ENCODE measurements at places on chromosomes 7 and 10. TPM values are rescaled to one million over a fixed set of nuclear protein-coding genes. Genes with fewer than 3 reads are reported as not detected.
A peak's percentile ranks its signal among the peaks of the same experiment; 100 is the strongest.

Gene RALA
- total RNA-seq: 16.1 TPM

Gene FXYD4
- total RNA-seq: 0.44 TPM

GRCh38 chr7:45969940-45970339, 48.9 kb upstream of the IGFBP3 start:
- H3K4me1 ChIP-seq: peaks cover 5% of the 10 kb centered on the region
- H3K27ac ChIP-seq: no peak overlapping the region
- no peaks in the 10 kb centered on the region for H3K36me3 ChIP-seq
- no peak for DNase-seq
- H3K27me3 ChIP-seq: no peaks in the 10 kb centered on the region
- no peak overlapping the region for H3K4me3 ChIP-seq

GRCh38 chr10:29611781-29612381, 22.9 kb downstream of the SVIL start:
- H3K27me3 ChIP-seq: no peaks in the 10 kb centered on the region
- DNase-seq: peak; percentile 38
- H3K4me3 ChIP-seq: no peak overlapping the region
- H3K27ac ChIP-seq: peak overlapping the region; percentile 47
- H3K36me3 ChIP-seq: peaks cover 13% of the 10 kb centered on the region

Gene IRF5
- total RNA-seq: 2.7 TPM

Gene VWA2
- 0.04 TPM for total RNA-seq

DNA sequence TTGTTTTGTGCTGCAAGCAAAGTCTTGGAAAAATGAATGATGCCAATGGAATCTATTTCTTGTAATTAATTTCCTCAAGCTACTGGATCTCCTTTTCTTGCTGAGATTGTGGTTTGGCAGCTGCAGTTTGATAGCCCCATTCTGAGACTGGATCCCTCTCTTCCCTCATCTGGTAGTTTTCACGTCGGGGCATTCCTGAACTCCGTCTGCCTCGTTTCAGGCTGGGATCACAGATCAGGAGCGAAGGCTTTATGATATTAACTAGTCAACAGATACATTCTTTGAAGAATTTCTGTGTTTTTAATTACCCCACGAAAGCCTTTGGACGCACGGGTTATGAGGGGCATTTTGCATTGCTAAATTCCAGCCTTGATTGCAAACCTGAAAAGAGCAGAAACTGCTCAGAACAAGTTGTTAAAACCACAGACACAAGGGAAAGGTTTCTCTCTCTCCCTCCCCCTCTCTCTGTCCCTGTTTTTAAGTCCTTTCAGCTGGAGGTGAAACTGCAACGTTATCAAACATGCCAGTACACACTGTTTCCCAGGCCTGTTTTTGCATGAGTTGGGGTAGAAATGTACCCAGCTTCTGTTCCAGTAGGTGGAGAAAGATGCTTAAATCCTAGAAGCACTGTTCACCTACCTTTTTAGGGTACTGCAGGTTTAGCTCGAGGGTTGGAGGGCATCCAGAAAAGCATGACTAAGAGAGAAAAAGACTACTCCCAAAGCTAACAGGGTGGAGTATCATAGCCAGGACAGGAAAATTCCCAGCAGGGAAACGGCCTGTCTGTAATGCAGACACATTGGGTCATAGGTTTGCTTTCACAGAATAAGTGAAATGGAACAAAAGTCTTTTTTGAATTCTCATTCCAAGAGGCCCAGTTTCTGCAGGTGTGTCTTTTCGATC, 124.3 kb downstream of the CUX1 start:
- DNase-seq: no peak
- no peaks in the 10 kb centered on the region for H3K27me3 ChIP-seq
- no peak overlapping the region for H3K4me3 ChIP-seq
- no peaks in the 10 kb centered on the region for H3K36me3 ChIP-seq
- no peak overlapping the region for H3K27ac ChIP-seq
- peaks cover 26% of the 10 kb centered on the region for H3K4me1 ChIP-seq

DNA sequence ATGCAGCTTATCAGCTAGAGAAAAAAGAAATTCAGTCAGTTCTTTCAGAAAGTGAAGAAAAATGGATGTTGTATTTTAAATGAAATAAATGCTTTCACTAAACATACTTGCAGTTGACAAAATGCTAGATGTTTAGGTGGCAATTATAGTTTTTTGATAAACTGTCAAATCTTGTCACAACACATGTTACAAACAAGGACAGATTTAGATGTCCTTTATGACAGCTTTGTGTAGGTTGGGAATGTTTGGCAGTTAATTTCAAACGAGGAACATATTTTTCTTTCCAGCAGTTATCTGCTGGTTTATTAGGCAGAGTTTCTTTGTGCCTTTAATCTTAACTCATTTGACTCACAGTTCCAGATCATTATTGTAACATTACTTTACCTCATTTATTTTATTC, 3.1 kb upstream of the PRPS1L1 start:
- no peak overlapping the region for H3K4me3 ChIP-seq
- no peak overlapping the region for H3K27ac ChIP-seq
- no peaks in the 10 kb centered on the region for H3K4me1 ChIP-seq
- no peaks in the 10 kb centered on the region for H3K36me3 ChIP-seq
- no peaks in the 10 kb centered on the region for H3K27me3 ChIP-seq
- no peak for DNase-seq

DNA sequence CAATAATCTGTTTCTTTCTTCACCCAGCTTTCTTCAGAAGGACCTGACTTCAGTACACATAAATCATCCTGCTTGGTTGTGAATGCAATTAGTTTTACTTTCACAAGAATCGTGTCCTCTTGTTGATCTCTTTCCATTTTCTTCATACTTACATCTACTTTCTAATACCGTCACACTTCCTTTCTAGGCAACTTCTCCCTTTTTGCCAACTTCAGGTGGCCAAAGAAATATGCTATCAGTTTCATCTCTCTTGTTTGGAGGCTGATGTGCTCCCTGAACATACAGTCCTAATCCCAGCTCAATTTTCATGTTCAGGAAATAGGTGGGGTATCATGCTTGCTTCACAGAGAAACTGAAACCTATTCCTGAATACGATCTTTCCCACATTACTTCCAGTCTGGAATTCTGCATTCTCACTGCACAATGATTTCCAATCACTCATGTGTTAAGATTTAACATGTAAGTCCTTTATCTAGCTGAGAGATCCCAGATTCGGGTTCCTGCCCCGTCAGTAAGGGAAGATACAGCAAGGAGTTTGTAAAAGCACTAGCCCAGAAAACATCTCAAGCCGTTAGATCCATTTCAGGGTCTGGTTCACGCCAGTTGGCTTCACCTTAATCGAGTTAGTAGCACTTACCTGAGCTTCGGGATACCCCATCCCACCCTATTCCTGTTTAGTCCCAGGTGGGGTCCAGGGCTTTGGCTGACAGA, 994 bp downstream of the SLC25A28 start:
- H3K27ac ChIP-seq: peak overlapping the region; percentile 92
- peaks cover 4% of the 10 kb centered on the region for H3K36me3 ChIP-seq
- H3K27me3 ChIP-seq: no peaks in the 10 kb centered on the region
- H3K4me1 ChIP-seq: peaks cover 10% of the 10 kb centered on the region
- peak overlapping the region; percentile 92 for H3K4me3 ChIP-seq

DNA sequence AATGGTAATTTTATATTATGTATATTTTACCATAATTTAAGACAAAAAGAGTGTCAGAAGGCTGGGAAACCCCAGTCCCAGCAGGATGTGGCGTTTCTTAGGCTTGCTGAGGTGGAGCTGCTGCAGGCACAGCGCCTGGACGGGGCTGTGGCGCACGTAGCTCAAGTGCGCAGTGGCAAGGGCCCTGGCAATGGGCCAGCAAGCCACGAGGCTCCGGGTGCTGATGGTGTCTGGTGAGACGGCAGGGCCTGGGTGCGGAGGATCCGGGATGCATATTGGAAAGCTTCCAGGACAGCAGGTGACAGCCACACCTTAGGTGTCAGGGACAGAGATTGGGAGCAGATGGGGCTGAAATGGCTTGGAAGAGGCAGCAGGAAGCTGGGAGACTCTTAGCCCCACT, 37.2 kb downstream of the CLEC2L start:
- no peaks in the 10 kb centered on the region for H3K27me3 ChIP-seq
- no peaks in the 10 kb centered on the region for H3K36me3 ChIP-seq
- H3K4me3 ChIP-seq: no peak overlapping the region
- DNase-seq: no peak
- no peaks in the 10 kb centered on the region for H3K4me1 ChIP-seq
- H3K27ac ChIP-seq: no peak overlapping the region

DNA sequence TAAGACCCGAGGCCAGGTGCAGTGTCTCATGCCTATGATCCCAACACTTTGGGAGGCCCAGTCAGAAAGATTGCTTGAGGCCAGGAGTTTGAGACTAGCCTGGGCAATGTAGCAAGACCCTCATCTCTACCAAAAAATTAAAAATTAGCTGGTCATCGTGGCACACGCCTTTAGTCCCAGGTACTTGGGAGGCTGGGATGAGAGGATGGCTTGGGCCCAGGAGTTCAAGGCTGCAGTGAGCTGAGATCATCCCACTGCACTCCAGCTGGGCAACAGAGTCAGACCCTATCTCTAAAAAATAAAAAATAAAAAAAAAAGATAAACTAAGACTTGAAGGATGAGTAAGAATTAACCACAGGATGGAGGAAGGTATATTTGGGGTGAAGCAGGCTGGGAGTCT, 77.9 kb downstream of the JCAD start:
- DNase-seq: no peak
- H3K36me3 ChIP-seq: no peaks in the 10 kb centered on the region
- H3K27me3 ChIP-seq: no peaks in the 10 kb centered on the region
- no peak overlapping the region for H3K4me3 ChIP-seq

Gene MSMB
- not detected for total RNA-seq

GRCh38 chr10:23253780-23254179, 61.7 kb downstream of the PTF1A start:
- DNase-seq: no peak
- H3K27me3 ChIP-seq: no peaks in the 10 kb centered on the region
- H3K4me1 ChIP-seq: no peaks in the 10 kb centered on the region
- H3K36me3 ChIP-seq: no peaks in the 10 kb centered on the region
- H3K27ac ChIP-seq: no peak overlapping the region
- H3K4me3 ChIP-seq: no peak overlapping the region

GRCh38 chr10:63651864-63652263, 130.7 kb downstream of the REEP3 start:
- no peaks in the 10 kb centered on the region for H3K27me3 ChIP-seq
- H3K27ac ChIP-seq: no peak overlapping the region
- H3K36me3 ChIP-seq: no peaks in the 10 kb centered on the region
- no peak overlapping the region for H3K4me3 ChIP-seq

DNA sequence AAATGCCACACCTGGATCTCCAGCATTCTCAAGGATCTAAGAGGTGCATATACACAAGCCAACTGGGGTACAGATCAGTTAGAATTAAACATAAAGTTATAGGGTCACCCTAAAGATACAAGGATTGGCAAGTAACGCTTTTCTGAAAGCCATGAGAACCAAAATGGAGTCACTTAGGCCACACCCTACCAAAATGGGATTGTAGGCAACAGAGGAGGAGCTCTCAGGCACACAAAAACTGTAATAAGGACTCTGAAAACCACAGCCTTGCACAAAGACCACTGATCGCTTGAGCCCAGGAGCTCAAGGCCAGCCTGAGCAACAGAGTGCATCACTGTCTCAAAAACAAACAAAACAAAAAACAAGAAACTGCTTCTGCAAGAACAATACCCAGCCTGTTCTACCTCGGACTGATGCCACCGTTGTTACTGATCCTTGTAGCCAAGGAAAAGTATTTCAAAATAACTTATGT, 35.5 kb downstream of the SVOPL start:
- H3K4me1 ChIP-seq: no peaks in the 10 kb centered on the region
- no peaks in the 10 kb centered on the region for H3K36me3 ChIP-seq

Gene NRCAM
- 17.5 TPM for total RNA-seq

DNA sequence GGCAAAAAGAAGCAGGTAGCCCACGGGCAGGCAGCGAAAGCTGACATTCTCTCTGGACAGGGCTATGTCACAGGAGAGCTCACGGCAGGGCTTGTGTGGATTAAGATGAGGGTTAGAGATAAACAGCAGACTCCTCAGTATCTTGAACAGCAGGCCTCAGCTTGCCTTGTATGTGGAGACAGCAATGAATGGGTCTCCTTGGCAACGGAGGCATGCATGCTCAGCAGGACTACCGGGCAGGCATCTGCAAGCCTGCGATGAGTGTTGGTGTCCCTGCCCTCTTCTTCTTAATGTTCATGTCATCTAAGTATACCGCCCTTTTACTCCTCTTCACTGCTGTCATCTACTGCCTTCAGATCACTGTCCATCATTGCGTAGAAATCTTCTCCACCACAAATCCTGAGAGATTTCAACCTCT, 81.9 kb upstream of the C1GALT1 start:
- no peaks in the 10 kb centered on the region for H3K27me3 ChIP-seq
- H3K4me1 ChIP-seq: peaks cover 10% of the 10 kb centered on the region
- no peak for DNase-seq
- H3K27ac ChIP-seq: no peak overlapping the region
- no peak overlapping the region for H3K4me3 ChIP-seq

- DNase-seq: no peak
- H3K36me3 ChIP-seq: peaks cover 60% of the 10 kb centered on the region
- peaks cover 7% of the 10 kb centered on the region for H3K27me3 ChIP-seq
Measured at GRCh38 chr7:151242159-151243044, 6.1 kb downstream of the SMARCD3 start.

GRCh38 chr7:88183051-88183450, 36.8 kb downstream of the SRI start:
- no peaks in the 10 kb centered on the region for H3K4me1 ChIP-seq
- DNase-seq: no peak
- no peak overlapping the region for H3K27ac ChIP-seq
- no peak overlapping the region for H3K4me3 ChIP-seq
- no peaks in the 10 kb centered on the region for H3K36me3 ChIP-seq
- H3K27me3 ChIP-seq: no peaks in the 10 kb centered on the region

Gene NME8
- 0.22 TPM for total RNA-seq

- no peaks in the 10 kb centered on the region for H3K27me3 ChIP-seq
- peak; percentile 36 for DNase-seq
- H3K4me3 ChIP-seq: no peak overlapping the region
- no peaks in the 10 kb centered on the region for H3K4me1 ChIP-seq
- H3K36me3 ChIP-seq: peaks cover 15% of the 10 kb centered on the region
Measured at GRCh38 chr7:38756521-38756920, 125.3 kb upstream of the AMPH start.

Gene TBC1D12
- total RNA-seq: 11.4 TPM

GRCh38 chr10:105586451-105587098, 945.5 kb downstream of the SORCS3 start:
- no peak overlapping the region for H3K4me3 ChIP-seq
- H3K27ac ChIP-seq: no peak overlapping the region
- H3K4me1 ChIP-seq: no peaks in the 10 kb centered on the region
- H3K27me3 ChIP-seq: no peaks in the 10 kb centered on the region
- no peaks in the 10 kb centered on the region for H3K36me3 ChIP-seq

DNA sequence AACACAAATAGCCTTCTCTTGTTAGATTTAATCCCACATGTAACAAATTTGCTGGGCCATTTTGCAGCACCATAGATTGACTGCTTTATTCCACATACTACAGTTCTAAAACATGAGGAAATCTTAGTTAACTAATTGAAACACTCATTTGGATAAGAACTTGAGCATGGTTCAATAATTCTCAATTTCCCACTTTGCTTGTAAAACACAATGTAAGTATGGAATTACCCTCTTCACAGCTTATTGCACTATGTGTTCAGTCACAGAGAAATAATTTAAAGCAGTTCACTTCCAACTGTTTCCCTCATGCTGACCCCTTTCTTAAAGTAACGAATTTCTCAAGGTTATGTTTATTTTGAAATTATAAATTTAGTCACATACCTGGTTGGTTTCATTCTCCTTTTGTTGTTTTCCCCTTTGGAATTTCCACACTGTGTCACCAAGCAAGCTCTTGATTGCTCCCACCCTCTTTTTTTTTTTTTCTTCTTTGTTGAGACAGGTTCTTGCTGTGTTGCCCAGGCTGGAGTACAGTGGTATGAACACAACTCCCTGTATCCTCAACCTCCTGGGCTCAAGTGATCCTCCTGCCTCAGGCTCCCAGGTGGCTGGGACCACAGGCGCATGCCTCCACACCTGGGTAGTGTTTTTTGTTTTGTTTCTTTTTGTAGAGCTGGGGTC, 425.4 kb downstream of the EXOC4 start:
- no peaks in the 10 kb centered on the region for H3K27me3 ChIP-seq
- no peaks in the 10 kb centered on the region for H3K36me3 ChIP-seq
- no peaks in the 10 kb centered on the region for H3K4me1 ChIP-seq
- no peak overlapping the region for H3K27ac ChIP-seq
- no peak overlapping the region for H3K4me3 ChIP-seq
